ENCODE measurements at places on chromosomes 1 and 21. TPM values are rescaled to one million over a fixed set of nuclear protein-coding genes. Genes with fewer than 3 reads are reported as not detected.

DNA sequence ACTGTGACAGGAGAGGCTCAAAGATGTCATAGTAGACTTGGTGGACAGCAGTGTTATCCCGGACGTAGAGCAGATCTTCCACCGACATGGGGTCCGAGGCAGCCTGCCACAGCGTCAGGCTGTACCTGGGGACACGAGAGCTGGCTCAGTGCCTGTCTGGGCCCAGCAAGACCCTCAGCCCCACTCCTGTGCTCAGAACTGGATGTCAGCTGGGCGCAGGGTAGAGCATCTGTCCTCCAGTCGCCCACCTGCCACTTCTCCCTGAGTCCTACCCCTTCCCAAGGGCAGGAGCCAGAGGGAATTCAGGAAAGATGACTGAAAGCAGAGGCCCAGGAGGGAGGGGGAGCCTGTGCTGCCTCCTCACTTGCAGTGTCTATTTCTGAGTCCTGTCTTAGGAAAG, 11.7 kb downstream of the FAM151A start:
- no peaks in the 10 kb centered on the region for H3K36me3 ChIP-seq
- no peak overlapping the region for H3K27ac ChIP-seq
- DNase-seq: no peak

KIAA1614 gene
- not detected for total RNA-seq

- H3K27ac ChIP-seq: no peak overlapping the region
- DNase-seq: no peak
- H3K4me3 ChIP-seq: no peak overlapping the region
These were observed 235.0 kb upstream of the NFIA start for GRCh38 chr1:60847391-60847790.

GRCh38 chr1:204410688-204411450, 748 bp downstream of the PPP1R15B start:
- peak overlapping the region; percentile 100 for H3K27ac ChIP-seq
- DNase-seq: peak; percentile 50
- H3K4me3 ChIP-seq: peak overlapping the region; percentile 98
- peaks cover 57% of the 10 kb centered on the region for H3K36me3 ChIP-seq

MAPKAPK2 gene
- total RNA-seq: 62.8 TPM

DNA sequence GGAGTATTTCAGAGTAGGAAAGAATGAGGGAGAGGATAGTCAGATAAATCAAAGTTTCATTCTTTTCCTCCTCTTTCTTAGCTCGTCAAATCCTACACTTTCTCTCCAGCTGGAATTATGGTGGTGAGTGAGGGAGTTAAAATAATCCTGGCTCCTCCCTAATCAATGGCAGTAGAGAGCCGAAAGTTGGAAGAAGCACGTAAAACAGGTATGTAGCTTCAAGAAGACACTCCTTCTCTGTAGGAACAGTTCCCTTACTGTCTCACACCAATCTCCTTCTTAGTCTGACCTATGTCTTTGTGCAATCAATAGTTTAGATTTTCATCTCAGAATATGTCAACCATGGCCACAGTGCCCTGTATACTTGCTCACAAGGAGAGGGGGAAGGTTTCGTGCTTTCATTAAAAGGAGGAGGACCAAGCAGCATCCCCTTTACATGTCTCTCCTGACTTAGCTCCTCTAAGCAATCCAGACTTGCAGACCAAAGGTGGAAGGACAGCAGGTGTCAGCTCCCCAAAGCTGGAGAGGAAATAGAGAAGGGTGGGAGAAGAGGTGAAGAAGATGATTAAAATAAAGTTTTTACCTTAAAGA, 878 bp downstream of the MINDY1 start:
- peak overlapping the region; percentile 90 for H3K4me3 ChIP-seq
- H3K27me3 ChIP-seq: no peaks in the 10 kb centered on the region
- peaks cover 74% of the 10 kb centered on the region for H3K4me1 ChIP-seq
- peaks cover 6% of the 10 kb centered on the region for H3K36me3 ChIP-seq
- peak overlapping the region; percentile 96 for H3K27ac ChIP-seq

DNA sequence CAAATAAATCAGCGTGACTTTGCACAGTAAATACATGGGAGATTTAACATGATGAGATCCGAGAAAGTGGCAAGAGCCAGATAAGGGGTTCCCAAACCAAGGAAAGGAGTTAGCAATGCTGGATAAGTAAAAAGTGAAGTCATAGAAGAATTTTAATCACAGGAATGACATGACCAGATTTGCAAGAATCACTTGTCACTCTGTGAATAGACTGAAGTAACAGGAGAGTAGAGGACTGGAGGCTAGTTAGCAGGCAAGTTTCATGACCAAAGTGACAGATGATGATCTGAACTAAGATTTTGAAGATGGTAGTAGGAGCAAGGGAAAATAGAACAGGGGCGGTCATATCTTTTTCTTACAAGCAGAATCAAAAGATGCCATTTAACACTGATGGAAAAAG, 8.4 kb downstream of the CFH start:
- no peaks in the 10 kb centered on the region for H3K27me3 ChIP-seq
- H3K36me3 ChIP-seq: no peaks in the 10 kb centered on the region
- H3K4me3 ChIP-seq: no peak overlapping the region
- H3K27ac ChIP-seq: no peak overlapping the region
- peaks cover 7% of the 10 kb centered on the region for H3K4me1 ChIP-seq
- DNase-seq: no peak

- H3K36me3 ChIP-seq: no peaks in the 10 kb centered on the region
- H3K27ac ChIP-seq: no peak overlapping the region
- no peak for DNase-seq
- H3K4me1 ChIP-seq: no peaks in the 10 kb centered on the region
These were observed 183.5 kb downstream of the HMCN1 start for GRCh38 chr1:185917646-185918045.

- no peaks in the 10 kb centered on the region for H3K4me1 ChIP-seq
- no peak overlapping the region for H3K4me3 ChIP-seq
- no peaks in the 10 kb centered on the region for H3K36me3 ChIP-seq
- H3K27ac ChIP-seq: no peak overlapping the region
These were observed 136.4 kb upstream of the KCNE2 start for GRCh38 chr21:34227386-34227852.
